ENCODE measurements at places on chromosomes 3 and 15.

GRCh38 chr3:30352410-30353318, 253.7 kb upstream of the TGFBR2 start:
- no peak for DNase-seq

GRCh38 chr3:126553284-126554084, 5.2 kb downstream of the C3orf22 start:
- no peak for DNase-seq

- DNase-seq: no peak
Observed at GRCh38 chr3:4471907-4472306, 4.8 kb upstream of the SUMF1 start.

GRCh38 chr15:100234158-100235029, 107.4 kb downstream of the ADAMTS17 start:
- DNase-seq: peak; percentile 56

- DNase-seq: no peak
Observed at GRCh38 chr3:101158374-101158773, 162.0 kb downstream of the IMPG2 start.

- no peak for DNase-seq
Observed at GRCh38 chr15:42577514-42578031, 2.2 kb downstream of the STARD9 start.

GRCh38 chr3:49653621-49654020, 20.5 kb upstream of the APEH start:
- no peak for DNase-seq

GRCh38 chr3:78666470-78666800, 1101.4 kb downstream of the ROBO1 start:
- no peak for DNase-seq

DNA sequence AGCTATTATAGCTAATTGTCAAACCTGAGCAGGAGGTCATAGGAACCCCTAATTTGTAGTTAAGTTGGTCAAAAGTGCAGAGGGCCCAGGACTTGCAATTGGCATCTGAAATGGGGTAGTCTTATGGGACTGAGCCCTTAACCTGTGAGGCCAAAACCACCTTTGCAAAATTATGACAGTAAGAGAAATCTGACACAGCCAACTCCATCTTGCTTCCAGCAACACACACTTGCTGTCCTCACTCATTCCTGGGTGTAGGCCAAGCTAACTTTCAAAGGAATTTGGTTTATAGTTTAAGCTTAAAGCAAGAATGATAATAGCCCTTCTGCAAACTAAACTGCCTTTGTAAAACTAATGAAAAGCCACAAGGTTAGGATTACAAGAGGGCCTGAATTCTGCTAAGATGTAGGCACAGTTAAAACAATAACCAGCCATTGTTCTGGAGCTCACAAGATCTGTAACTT, 57.6 kb upstream of the FRMD4B start:
- DNase-seq: no peak

DNA sequence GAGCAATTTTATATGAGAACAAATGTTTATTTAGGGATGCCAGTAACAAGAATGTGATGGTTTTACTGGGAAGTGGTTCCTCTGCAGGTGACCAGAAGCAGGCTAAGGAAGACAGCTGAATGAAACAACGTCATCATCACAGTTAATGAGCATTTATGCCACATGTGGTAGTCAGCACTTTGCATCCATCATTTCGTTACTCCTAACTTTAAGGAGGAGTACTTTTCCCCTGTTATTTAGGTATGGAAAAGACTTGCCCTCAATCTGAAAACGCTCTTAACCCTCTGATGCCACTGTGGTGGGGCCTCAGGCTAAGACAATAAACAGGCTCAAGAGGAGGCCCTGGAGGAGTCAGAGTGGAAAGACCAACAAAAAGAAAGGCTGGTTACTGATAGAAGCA, 31.2 kb downstream of the INTS14 start:
- DNase-seq: no peak

DNA sequence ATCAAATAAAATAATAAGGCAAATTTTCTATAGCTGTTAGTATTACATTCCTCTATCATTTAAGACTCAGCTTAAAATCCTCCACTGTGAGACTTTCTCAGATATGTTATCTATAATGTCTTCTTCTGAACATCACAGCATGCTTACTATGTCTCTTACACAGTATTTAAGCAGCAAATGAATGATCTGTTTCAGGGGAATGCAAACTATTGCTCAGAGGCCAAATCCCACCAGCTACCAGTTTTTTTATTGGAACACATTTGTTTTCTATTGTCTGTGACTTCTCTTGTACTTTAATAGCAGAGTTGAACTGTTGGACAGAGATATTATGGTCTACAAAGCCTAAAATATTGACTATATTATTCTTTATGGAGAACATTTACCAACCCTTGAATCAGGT, 59.6 kb downstream of the C3orf38 start:
- DNase-seq: no peak

DNA sequence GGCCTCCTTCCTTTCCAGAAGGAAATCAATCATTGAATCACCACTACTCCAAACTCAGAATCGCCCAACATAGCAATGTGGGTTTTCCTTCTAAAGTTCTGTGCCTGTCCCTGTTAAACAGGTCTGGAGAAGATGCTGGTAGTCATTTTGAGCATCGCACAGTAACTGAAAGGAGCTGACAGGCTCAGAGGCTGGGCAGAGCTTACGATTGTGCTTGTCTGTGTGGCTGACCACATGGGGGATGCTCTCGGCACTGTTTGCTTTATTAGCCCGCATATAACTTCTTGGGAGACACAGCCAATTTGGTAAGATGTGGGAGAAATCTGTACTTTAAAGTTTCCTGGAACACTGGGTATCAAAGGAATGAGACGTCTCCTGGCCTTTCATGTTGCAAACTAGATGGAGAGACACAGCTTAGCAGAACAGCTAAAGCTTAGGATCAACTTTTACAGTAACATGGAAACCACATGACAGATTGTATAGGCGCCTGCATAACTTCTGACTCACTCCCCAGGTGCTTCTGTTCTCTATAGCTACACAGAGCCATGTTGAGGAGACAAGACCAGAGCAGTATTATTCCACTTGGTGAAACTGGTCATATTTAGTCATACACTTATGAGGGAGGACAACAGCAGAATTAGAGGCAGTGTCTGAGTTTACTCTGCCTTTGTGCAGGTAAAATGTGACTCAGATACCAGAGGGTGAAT, 374.1 kb downstream of the RORA start:
- DNase-seq: no peak

DNA sequence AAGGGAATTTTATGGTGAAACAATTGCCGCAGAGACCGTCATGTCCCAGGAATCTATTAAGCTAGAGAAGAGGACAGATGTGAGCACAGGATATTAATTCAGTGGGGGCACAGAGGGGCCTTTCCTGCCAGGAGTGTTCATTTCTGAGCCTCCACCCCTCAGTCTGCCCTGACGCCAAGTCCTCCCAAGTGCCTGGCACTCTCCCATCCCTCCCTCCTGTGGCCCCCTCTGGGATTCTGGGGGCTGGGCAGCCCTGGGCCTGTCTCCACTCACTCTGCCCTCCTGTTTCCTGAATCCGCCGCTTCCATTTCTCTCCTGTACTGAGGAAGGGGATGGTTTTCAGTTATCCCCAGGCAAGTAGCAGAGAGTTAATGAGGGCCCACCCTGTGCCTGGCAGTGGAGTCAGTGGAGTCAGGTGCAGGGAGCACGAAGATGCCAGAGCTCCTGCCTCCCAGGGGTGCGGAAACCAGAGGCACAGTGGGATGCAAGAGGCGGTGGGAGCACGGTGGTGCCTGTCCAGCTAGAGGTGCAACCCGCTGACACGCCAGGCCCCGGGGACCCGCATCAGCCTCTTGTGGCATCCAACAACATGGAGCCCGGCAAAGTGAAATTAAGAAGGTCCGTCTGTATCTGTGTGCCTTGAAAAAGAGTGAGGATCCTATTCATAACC, 212.5 kb downstream of the XXYLT1 start:
- no peak for DNase-seq

GRCh38 chr3:135779024-135779423, 186.5 kb upstream of the PPP2R3A start:
- DNase-seq: no peak

DNA sequence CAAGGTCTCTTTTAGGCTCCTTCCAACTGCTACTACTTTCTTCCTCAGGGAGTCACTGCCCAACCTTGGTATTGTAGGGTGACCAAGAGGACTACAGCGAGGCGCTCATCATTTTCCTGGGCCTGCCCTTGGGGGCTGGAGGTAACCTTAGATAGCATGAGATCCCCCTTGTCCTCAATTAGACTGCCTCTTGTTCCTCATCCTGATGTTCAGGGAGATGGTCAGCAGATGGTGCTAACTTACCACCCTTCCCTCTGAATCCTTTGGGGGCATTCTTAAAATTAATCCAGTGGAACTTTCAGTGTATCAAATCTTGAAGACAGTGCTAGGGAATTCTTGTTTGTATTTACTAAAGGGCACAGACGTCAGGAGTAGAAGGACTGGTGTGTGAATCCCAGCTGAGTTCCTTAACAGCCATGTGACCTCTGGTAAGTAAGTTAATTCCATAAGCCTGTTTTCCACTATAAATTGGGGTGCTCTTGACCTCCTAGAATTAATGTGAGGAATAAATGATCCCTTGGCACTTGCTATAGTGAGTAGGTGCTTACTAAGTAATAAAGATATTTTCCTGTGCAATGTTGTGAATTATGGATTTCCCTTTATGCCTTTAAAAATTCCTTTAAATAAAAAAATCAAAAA, 4.1 kb upstream of the CLPX start:
- DNase-seq: peak; percentile 70

- DNase-seq: no peak
Observed at GRCh38 chr3:17738921-17739320, 3.5 kb downstream of the TBC1D5 start.

- DNase-seq: no peak
Observed at GRCh38 chr3:129809297-129809696, 84.2 kb downstream of the TMCC1 start.

DNA sequence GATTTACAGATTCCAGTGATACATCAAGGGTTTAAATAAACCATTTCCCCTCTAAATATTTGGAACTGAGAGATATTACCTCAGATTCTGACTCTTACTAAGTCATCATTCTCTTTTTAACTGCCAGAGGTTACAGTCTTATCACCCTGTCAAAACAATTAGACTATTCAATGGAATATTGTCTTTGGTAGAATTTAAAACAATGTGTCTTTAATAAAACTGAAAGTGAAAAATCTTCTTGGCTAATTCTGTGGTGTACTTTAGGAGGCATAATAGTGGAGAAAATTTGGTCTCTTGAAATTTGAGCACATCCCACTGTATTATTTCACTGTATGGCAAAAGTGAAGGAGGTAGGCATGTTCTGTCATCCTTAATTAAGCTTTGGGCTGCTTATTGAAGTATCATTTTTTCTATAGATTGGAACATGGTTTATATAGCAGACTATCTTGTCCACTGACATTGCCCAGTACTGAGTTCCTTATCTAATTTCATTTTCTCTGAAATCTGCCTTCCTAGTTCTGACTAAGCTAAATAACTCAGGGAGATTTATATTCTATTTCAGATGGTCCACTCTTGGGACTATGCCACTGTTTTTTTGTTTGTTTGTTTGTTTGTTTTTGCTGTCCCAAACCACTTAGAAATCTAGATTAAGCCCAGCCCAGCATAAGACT, 48.0 kb upstream of the UTS2B start:
- no peak for DNase-seq
